ENCODE measurements at places on chromosomes 1 and 21.

- DNase-seq: no peak
Observed at GRCh38 chr21:15729346-15729673, 472 bp upstream of the USP25 start.

DNA sequence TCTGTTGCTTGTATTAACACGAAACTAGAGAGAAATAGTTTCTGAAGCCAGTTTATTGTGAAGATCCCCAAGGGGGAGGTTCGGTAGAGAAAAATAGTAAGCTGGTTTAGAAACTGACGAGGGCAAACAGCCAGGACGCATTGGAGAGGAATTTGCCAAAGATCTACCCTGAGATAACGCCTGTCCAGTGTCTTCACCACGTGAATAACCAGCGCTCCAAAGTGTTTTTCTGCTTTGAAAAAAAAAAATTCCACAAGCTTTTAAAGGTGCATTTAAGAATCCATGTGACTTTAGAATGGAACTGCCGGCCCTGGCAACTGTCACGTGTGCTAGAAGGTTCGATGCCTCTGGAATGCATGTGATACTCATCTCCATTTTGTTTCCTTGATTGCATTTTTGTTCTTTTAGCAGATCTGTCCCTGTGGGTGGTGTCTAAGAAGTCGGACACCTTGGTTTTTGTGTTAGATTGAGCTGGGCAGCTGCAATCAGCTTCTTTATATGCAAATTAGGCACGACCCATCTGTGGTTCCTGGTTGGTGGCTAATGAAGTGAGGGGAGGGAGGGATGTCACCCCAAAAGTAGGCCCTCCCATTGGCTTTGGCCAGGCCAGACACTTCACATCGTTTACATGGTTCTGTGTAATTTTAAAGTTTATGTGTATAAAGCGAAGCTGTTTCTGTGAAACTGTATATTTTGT is 1.3 kb upstream of the THAP3 start:
- no peak for DNase-seq

GRCh38 chr1:210260096-210260495 is 27.5 kb downstream of the SERTAD4 start:
- DNase-seq: no peak

DNA sequence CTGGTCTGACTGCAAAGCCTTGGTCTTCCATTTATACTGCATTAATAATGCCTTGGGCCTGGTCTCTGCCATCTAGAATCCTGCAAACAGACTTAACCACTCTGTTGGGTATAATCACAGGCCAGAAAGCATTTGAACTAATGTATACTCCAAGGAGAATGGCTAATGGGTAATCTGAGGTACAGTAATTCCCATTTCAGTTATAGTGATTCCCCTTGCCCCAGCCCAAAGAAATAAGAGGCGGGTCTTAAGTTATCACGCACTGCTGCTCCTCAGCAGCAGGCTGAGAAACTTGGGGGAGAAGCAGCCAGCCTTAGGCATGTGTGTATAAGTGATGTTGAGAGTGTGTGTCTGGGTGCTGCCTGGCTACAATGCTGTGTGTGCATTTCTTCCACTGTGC is 2.4 kb downstream of the LPAR3 start:
- no peak for DNase-seq

- DNase-seq: no peak
Observed at GRCh38 chr1:77475641-77476040, 193.8 kb downstream of the AK5 start.

DNA sequence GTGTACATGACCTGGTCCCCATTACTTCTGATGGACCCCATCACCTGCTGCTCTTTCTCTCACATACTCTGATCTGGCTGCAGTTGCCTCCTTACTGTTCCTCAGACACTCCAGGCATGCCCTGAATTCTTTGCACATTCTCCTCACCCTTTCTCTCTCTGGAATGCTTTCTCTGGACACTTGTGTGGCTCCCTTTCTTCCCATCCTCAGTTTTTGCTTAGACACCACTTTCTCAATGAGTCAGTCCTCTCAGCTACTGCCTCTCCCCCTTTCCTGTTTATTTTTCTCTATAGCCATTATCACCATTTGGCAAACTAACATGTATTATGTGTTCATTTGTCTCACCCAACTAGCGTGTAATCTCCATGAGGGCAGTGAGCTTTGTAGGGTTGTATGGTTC is 28.1 kb downstream of the PLXNA2 start:
- DNase-seq: peak; percentile 24

DNA sequence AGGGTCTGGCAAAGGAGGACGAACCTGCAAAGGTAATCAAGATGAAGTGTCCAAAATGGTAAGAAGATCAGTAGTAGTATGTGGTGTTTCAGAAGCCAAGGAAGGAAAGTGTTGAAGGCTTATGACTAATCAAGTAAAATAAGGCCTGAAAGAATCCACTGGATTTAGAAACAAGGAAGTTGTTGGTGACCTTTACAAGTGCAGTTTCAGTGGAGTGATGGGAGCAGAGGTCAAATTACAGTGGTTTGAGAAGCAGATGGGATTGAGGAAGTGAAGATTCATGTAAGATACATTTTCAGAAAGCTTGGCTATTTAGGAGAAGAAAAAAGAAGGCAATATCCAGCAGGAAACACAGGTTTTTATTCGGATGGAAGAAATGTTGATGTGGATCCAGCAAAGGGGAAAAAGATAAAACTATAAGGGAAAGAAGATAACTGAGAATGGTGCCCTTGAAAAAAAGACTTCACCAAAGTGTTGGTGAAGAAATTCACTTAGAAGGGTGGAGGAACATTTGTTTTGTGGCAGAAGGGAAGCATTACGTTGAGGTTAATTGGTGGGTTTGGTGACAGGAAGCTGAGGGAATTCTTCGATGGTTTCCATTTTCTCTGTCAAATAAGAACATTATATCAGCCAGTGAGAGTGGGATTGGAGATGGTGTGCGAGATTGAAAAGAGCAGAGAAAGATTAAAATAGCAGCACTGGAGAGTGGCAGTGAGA is 2.1 kb downstream of the ARMH1 start:
- peak; percentile 86 for DNase-seq

DNA sequence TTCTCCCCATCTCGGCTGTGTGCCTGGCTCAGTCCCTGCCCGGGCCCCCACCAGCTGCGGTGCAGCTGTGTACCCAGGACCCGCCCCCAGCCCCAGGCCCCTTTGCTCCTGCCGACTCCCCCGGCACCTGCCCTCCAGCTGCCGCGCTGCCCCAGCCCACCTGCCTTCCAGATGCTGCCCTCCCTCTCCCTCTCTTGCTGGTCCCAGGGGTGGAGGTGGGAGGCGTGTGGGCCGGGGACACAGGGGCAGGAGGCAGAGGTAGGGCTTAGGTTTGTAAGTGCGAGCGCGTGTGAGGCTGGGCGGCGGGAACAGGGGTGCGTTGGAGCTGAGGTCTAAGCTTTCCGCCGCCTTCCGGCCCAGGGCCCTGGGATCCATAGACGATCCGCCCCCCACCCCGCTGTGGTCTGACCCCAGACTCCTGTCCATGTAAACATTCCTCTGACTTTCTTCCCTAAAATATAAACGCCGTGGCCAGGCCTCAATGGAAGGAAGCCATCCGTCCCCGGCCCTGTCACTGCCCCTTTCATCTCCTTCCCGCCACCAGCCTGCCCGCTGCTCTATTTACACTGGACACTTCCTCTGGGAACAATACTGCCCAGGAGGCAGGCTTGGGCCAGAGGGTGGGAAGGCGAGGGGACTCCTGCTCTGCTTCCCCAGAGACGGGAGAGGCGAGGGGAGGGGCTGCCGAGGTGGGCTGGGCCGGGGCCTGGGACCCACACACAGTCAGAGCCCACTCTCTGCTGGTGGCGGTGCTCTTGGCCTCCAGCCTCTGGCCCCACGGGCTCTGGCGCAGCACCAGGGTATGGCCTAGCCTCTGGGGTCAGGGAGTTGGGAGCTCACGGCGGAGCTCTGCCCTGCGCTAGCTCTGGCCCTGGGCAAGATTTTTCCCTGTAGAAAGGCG is 128.3 kb downstream of the CASZ1 start:
- no peak for DNase-seq

DNA sequence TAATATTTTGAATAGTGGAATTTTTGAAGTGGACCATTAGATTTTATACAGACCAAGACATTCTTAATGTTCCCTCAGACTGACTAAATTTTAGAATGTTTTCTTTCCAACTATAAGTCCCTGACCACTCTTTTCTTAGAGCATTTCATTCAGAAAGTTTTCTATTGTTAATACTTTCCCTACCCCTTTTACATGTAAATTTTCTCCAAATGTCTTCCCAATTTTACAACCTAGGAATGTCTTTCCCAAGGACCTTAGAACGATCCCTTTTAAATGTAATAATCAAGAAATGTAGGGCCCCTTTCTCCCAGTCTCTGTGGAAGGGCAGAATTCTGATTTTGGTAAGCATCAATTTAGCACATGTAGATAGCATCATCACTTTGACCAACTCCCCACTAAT is 730.0 kb upstream of the B3GALT2 start:
- no peak for DNase-seq

DNA sequence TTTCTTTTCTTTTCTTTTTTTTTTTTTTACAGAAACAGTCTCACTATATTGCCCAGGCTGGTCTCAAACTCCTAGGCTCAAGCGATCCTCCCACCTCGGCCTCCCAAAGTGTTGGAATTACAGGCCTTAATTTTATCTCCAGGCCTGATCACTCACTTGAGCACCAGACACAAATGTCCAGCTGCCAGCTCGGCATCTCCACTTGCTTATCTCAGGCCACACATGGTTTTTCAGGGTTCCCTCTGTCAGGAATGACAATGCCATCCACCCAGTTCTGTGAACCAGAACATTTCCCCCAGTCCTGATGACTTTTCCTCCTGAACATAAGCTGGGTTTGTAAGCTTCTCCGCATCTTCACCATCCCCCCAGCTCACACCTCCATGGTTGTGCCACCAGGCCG is 44.6 kb upstream of the ZNF281 start:
- no peak for DNase-seq

GRCh38 chr21:34671462-34671861 is 2.7 kb downstream of the CLIC6 start:
- DNase-seq: no peak

DNA sequence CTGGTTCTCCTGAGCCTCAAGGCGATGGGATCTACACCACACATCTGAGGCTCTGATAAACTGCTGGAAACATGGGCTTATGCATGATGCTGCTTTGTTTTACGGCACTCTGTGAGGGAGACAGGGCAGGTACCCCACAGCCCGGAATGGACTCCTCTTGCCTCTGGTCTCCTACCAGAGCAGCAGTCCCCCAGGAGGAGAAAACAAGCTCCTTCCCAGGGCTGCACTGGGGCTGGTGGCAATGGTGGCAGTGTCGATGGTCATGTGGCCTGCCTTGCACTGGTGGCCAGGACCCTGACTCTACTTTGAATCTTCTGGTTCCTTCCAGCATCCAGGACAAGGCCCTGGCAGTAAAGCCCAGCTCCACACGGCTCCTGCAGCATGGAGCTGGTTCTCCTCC is 79.4 kb downstream of the TOMM20 start:
- no peak for DNase-seq

DNA sequence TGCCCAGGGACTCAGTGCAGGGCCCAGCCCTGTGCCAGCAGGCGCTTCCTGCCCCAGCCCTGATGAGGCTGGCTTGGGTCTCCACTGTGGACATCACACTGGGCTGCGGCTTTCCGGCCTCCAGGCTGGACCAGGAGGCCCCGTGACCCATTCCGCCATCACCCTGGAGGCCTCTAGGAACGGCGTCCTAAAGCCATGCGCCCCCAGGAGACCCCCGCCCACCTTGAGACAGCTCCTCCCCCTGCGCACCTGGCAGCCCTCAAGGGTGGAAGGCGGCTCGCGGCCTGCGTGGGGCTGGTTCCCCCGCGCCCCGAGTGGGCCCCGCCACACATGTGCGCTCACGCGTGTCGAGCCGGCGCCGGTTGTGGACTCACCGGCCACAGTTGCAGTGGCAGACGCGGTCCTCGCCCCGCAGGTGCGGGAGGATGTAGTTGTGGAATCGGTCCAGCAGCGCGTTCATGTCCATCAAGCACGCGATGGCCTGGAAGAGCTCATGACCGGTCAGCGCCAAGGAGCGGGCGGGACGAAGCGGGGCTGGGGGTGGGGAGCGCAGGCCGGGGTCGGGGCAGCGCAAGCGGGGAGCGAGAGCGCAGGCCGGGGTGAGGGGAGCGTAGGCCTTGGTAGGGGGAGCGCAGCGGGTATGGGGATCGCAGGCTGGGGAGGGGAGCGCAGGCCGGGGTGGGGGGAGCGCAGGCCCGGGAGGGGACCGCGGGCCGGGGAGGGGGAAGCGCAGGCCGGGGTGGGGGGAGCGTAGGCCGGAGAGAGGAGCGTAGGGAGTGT is 924 bp downstream of the TMEM240 start:
- DNase-seq: no peak

DNA sequence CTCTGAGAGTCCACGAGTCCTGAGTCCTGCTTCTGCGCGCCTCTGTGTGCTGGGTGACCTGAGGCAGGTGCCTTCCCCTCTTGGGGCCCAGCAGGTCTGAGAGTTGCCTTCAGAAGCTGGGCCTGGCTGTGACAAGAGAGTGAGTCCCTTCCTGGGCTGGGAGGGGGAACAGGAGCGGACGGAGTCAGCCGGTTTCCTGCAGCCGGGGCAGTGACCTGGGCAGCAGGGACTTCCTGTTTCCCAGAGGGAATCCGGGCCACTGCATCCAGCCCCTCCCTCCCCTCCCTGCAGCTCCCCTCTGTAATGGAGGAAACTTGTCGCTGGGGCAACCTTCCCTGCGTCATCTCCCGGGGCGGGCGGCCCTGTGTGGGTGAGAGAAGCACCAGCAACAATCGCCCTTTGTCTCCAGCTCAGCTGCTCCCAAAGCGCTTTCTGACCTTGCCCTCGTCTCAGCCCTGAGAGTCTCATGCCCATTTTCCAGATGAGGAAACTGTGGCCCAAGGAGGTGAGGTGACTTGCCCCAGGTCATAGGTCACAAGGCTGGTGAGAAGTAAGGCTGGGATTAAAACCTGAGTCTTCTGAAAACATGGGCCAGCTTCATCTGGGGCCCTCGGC is 61.1 kb downstream of the SDC3 start:
- no peak for DNase-seq

DNA sequence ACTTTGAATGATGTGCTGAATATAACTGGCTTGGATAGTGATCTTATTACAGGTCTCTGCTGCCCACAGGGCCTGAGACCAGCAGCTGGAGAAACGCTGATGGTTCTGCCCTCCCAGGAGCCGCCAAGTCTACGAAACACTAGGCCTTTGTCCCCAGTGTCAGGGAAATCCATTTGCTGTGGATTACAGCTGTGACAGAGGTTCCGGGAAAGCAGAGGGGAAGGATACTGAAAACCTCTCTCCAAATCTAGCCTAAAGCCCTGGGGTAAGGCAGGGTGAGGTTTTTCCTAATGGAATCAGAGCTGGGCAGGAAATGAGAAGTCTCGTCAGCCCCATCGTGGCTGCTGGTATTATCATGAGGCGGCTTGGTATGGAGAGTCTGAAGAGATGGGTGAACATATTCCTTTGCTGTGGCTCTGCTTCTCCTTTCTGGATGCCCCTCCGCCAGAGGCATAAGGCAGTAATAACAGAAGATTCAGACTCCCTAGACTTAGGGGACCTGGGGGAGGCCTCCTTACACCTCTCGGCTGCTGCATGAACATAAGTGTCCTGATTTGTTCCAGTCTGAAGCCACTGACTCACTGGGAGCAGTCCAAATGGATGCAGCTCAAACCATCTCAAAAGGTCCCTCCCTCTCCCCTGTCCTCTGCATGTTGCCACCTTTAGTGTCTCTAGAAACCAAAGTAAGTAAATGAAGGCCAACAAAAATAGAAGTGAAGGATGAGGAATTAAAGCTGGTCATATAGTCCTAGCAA is 48.1 kb downstream of the PHC2 start:
- DNase-seq: no peak

- no peak for DNase-seq
Observed at GRCh38 chr1:244084763-244085162, 33.7 kb downstream of the ZBTB18 start.
